ENCODE measurements at places on chromosomes 12 and 14.

GRCh38 chr14:84403585-84403984 lies 1126.4 kb upstream of the FLRT2 start:
- no peak for DNase-seq

DNA sequence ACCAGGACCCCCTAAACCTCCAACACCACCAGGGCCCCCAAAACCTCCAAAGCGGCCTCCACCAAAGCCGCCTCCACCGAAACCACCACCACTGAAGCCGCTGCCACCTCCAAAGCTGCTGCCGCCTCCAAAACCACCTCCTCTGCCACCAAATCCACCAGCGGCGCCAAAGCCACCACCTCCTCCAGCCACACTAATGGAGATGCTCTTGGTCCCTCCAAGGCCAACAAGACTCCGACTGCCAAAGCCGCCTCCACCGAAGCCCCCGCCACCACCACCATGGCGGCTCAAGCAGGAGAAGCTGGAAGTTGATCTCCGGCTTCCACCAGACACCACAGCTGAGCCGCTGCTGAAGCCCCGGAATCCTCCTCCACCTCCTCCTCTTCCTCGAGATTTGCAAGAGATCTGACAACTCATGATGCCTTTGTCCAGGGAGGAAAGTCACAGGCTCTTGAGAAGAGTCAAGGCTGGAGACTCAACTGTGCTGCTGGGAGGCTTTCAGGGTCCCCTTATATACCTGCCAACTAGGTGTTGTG lies at the start of gene KRT2:
Gene KRT2, minus strand, starts transcription at position 486 of the 536 bp plus-strand sequence. Its CDS starts 69 bp downstream, at position 417.
- DNase-seq: no peak

DNA sequence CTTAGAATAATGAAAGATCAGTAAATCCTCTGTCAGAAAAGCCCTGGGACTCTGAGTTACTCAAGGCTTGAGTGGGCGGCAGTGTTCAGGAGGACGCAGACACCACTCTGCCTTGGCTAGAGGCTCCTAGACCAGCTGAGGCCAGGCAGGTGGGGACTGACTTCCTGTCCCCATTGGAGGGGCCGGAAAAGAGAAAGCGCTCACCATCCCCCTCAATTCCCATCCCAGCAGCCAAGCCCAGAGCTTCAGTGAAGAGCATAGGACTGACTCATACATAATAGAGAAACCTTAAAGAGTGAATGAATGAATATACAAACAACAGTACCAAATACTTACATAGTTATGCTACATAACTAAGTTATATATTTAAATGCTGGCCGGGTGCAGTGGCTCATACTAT lies 62.0 kb downstream of the PLEKHG7 start:
- DNase-seq: no peak

DNA sequence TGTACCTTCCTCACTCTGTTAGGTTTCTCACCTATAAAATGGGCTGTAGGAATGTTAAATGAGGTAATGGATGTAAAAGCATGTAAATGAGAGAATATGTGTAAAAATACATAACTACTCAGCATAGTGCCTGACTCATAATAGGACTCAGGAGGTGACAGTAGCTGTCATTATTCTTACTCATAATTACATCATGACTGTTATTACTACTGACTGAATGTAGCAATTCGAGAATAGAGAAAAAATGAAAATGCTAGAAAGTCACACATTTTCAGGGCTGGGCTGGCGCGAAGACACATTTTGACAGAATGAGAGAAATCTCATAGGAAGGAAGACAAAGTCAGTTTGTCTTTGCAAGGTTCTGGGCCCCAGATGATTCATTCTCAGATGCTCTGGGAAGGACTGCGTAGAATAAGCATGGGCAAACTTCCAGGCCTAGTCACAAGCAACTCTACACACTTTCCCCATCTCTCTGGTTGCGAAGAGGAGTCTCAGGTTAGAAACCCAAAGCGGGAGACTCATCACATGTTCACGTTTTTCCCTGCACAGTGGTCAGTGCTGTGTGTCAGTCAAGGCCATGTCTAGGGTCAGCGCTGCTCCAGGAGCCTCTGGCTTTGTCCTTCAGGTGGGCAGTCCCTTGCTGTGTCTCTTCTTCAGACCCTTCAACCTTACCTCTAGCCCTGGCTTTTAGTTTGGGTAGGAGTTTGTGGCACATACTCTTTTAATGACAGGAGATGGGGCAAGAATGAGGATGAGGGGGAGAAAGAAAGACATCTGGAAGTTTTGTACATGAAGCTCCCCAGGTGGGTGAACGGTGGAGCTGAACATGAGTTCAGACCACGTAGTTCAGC lies 8.4 kb downstream of the GPRC5A start:
- no peak for DNase-seq

GRCh38 chr14:56135001-56135400 lies 16.8 kb downstream of the PELI2 start:
- DNase-seq: no peak

DNA sequence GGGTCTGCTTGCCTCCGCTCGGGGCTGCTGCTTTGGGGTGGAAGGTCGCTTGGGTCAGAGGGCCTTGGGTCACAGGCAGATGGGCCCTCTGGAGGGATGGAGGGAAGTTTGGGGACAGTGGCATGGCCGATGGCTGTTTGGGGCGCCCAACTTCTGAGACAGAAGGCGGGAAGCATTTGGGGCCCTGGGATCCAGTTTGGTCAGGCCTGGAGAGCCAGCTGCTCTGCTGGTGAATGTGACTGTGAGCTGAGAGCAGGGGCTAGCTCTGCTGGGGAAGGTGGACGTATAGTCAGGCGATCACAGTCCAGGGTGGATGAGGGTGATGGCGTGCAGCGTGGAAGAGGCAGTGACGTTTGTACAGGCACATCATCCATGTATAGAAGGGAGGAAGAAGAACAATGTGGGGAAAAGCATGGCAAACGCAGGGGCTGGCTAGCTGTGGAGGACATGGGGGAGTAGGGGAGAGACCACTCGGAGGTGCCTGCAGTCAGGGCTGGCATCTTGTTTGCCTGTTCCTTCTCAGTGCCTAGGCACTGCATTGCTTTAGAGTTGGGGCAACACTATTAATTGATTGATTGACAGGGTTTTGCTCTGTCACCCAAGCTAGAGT lies 57.5 kb downstream of the TSPAN9 start:
- no peak for DNase-seq

GRCh38 chr12:132489602-132490266 lies at the start of gene FBRSL1:
FBRSL1 (plus strand) TSS chr12:132490151.
- peak; percentile 62 for DNase-seq

- no peak for DNase-seq
These were observed 8.9 kb upstream of the MYRFL start for GRCh38 chr12:69816082-69816481.

DNA sequence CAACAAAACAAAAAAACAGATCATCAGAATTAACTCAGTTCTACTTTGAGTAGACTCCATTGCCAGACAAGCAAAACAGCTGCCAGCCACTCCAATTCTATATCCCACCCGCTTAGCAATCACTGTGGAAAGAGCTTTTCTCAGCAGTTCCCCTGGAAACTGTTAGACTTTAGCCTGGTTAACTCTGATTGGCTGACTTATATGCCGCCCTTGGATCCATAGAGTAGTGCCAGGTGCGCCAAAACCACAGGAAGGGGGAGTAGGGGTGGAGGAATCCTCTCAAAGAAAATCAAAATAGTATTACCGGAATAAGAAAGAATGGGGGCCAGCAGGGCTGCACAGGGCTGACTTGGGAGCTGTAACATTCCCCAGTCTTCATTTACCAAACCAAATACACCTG lies 5.4 kb upstream of the EML5 start:
- peak; percentile 7 for DNase-seq

DNA sequence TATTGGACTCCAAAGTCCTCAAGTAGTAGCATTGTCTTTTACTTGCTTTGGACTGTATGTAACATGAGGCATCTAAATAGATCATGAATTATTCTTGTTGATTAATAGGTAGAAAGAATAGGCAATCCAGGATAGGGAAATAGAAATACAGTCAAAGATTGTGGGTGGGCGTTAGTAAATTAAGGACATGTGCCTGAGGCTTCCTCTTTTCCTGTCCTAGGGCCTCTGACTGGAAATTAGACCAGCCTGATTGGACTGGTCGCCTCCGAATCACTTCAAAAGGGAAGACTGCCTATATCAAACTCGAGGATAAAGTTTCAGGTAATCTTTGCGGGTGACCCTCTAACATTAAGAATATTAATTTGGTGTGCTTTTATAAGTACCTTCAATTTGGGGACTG lies 7.6 kb downstream of the NECAP1 start:
- no peak for DNase-seq

DNA sequence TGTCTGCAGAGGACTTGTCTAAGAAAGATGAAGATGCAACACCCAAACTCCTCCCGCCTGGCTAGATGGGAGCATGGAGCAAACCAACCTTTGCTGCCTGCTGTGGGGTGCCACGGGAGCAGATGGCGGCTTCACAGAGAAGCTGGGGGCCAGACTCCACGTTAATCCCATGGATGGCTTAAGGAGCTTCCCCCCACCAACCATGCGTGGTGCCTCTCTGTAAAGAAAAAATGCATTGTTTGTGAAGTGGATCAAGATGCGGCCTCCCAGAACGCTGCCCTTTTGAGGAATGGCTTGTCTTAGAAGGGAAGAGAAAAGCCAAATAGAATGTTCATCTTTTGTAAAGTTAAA lies 15.6 kb downstream of the MVK start:
- DNase-seq: no peak

DNA sequence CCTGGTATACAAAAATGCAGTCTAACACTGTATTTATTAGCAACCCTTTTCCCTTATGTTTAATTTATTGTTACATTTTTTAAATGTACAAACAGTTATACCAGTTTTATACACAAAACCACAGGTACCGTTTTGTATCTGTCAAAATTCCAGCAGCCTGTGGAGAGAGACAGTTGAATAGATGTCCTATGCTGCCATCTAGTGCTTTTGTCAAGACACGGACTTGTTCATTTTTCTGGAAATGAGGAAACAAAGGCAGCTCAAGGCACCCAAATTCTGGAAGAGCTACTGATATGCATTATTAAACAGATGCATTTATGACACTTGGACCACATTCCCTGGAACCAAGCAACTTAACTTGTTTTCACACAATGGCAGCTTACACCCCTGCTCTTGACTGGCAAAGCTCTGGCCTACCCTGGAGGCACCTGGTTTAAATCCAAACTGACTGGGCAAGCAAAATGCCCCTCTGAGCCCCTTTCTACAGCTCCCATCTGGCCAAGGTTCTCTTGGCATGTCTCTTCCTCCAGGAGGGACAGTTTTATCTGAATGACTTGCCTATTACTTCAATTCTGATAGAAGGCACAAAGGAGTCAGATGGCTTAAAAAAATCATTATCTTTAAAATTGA lies 286.9 kb upstream of the PRKD1 start:
- peak; percentile 93 for DNase-seq

DNA sequence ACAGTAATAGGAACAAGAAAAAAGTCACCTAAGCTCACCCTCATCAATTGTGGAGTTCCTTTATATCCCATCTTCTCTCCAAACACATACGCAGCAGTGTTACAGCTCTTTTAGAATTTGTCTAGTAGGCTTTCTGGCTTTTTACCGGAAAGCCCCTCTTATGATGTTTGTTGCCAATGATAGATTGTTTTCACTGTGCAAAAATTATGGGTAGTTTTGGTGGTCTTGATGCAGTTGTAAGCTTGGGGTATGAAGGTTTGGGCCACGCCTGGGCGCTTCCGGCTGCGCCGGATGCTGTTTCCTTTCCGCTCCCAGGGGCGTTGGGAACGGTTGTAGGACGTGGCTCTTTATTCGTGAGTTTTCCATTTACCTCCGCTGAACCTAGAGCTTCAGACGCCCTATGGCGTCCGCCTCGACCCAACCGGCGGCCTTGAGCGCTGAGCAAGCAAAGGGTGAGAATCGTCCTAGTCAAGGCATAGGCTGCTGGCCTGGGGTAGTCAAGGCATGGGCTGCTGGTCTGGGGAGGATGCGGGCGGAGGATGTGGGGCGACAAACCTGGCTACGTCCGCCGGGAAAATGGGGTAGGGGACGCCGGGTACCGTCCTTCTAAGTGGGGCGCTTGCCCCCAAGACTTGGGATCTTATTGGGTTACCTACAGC lies at the start of the genes C12orf57 and RNU7-1:
Gene C12orf57, plus strand, starts transcription at position 301 of the 659 bp plus-strand sequence. Its CDS starts 100 bp downstream, at position 401.
Gene RNU7-1, plus strand, starts transcription at position 95 of the 659 bp plus-strand sequence.
- DNase-seq: peak; percentile 99

DNA sequence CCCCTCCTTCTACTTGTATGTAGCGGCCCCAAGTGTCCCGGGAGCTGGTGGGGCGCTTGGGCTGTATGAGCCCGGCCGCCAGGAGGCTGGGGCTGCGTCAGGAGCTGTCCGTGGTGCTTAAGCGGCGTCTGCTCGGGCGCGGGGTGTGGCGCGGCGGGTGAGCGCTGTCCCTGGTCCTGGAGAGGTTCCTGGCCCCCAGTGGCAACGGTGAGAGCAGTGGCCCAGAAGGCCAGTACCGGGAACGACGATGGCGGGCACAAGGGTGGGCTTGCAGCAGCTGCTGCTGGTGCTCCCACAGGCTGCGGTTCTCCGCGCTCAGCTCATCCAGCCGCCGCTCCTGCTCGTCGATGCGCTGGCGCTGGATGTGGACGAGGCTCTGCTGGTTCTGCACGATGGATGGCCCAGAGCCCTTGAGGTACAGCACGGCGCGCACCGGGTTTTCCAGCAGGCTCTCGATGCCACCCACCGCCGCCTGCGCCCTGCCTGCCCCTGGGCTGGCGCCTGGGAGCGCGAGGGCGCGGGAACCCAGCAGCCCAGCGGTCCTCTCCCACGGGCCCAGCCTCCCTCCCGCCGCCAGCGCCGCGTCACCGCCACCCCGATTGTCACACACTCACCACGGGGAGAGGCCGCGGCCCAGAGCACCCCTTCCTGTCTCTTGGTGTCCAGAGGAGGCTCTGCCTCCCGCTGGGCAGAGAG lies 41.9 kb upstream of the FKBP4 start:
- no peak for DNase-seq

- peak; percentile 38 for DNase-seq
These were observed 465.3 kb upstream of the RGS6 start for GRCh38 chr14:71466946-71467345.

- no peak for DNase-seq
These were observed 106.6 kb downstream of the BRMS1L start for GRCh38 chr14:35932659-35933159.

GRCh38 chr12:130816097-130816496 lies 23.0 kb downstream of the STX2 start:
- no peak for DNase-seq
